Right renal pelvis (tissue), 4 donors: ENCODE measurements at places on chromosomes 13 and 19. TPM values are rescaled to one million over a fixed set of nuclear protein-coding genes. Genes with fewer than 3 reads are reported as not detected.

DNA sequence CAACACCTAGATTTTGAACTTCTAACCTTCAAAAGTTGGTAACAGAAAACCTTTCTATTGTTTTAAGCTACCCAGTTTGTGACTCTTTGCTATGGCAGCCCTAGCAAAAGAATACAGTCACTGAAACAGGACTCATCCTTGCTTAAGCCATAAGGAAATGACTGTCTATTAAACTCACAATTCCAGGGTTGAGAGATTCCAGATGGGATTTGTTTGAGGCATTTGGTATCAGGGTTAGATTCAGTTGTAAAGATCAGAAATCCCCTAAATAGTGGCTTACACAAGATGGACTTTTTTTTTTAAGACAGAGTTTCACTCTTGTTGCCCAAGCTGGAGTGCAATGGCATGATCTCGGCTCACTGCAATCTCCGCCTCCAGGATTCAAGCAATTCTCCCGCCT, 41.1 kb upstream of the RGCC start:
- no peak for DNase-seq

Gene S1PR4
- 0.17 TPM for polyA plus RNA-seq

Gene CGB1
- polyA plus RNA-seq, result not detected

Gene KIR3DL2
- polyA plus RNA-seq, result not detected

DNA sequence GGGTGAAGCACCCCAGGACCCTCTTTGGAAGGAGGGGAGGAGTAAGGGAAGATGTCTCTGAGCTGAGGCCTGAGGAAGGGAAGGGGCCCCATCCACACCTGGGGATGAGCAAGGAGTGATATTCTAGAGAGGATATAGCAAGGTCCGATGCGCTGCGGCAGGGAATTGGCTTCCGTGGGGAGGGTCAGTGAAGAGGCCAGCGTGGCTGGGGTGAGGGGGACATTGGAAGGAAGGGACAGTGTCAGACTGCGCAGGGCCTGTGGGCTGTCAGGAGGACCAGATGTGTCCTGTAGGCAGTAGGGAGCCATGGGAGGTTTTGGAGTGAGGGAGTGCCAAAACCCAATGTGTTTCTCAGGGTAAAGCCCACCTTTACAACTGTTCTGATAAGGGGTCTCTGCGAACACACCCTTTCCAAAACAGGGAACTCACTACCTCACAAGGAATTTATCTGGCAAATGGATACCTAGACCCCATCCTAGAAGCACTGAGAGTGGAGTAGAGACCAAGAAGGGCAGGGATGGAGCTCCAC, 3.7 kb downstream of the LMTK3 start:
- no peak for DNase-seq

Gene MATK
- 1.8 TPM for polyA plus RNA-seq

GRCh38 chr19:47096721-47097120, 16.9 kb downstream of the ZC3H4 start:
- DNase-seq, result no peak

DNA sequence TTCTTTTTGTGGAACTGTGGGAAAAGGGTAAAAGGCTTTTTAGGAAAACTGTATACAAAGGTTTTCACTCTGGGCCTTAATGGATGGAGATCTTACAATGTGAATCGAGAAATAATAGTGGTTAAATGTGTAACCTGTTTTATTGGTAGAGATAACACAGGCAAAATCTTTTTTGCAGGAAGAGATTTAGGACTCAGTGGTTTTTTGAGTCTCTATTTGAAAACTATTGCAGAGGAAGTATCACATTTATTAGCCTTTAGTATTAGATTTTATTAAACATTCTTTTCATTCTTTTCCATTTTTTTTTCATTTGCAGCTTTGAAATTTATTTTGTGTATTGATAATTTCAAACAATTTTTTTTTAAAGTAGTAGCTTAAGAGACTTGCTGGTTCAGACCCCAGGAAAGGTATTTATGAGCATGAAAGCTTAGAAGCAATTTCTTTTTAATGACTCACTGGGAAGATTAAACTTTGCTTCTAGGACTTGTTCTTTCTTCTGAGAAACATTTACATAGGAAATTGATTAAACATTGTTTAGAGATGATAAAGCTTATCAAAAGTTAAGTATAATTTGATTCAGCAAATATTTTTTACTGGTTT, 10.5 kb downstream of the KLF5 start:
- no peak for DNase-seq
